Cerebellum (tissue), 4 donors: ENCODE measurements at places on chromosomes 12 and 14.

GRCh38 chr12:612293-612692 lies 51.0 kb downstream of the NINJ2 start:
- no peak for DNase-seq

DNA sequence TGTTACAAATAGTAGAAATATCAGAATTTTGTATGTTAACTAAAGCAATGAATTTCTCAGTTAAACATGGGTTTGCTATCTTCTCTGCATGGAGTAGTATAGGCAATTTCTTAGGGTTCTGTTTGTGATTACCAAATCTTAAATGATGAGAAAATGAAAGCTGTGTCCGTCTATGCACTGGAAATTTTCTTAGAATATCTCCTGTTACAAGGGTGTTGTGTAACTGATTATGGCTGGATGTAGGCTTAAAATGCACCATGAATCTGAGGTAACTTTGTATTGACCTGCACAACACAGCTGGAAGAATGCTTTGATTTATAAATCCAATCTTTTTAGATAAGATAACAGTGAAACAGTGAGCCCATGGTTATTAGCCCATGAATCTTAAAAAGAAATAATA lies 17.8 kb downstream of the TRIP11 start:
- DNase-seq: no peak

DNA sequence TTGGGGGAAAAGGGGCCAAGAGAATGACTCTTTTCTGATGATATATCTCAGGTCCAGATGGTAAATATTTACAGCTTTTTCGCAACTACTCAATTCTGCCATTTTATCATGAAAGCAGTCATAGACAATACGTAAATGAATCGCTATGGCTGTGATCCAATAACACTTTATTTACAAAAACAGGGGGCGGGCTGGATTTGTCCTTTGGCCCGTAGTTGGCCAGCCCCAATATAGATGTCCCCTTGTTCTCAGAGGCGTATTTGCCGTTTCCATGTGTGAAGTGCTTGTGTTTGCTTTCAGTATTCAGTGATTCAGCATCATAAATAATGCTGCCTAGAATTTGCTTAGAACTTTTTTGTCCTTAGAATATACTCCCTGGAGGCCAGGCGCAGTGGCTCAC lies 77.2 kb downstream of the CCDC92 start:
- DNase-seq: no peak

GRCh38 chr12:96687719-96688118 lies 198.3 kb downstream of the CFAP54 start:
- no peak for DNase-seq

GRCh38 chr14:96274543-96274942 lies 18.5 kb downstream of the BDKRB1 start:
- DNase-seq: no peak

DNA sequence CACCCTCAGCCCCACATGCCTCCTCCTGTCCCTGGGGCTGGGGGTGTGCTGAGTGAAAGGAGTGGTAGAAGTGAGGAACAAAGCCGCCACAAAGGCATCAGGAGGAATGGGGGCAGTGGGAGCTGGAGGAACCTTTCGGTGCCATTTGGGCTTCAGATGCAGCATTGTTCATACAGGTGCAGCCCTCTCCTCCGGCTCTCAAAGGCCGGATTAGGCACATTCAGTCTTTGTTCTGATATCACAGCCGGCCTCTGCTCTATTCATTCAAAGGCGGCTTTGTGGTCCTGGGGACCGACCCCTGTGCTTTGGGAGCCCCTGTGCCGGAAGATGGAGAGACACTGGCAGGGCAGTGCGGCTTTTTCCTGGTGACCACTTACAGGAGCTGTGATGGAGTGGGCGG lies 53.2 kb downstream of the SMOC1 start:
- DNase-seq: no peak

DNA sequence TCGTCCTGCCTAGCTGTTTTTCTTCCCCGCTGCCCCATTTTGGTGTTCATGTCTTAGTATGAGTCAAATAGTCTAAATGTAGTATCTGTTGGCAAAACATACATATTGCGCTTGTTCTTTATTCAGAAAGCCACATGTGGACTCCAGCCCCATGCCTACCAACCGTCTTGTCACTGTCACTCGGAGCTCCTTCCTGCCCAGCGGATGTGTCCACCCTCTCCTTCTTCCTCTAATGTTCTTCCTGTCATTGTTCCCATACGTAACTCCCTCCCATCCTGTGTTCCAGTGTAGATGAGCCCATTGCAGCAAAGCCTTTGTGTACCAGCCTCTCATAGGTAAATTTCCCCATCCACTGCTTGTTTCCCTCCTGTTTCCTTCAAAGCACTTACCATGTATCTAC lies 120.5 kb downstream of the TMX1 start:
- no peak for DNase-seq

GRCh38 chr14:97299661-97300060 lies 502.5 kb downstream of the VRK1 start:
- no peak for DNase-seq

GRCh38 chr14:106778986-106779385 lies 1252.6 kb downstream of the TMEM121 start:
- DNase-seq: no peak

GRCh38 chr12:123721245-123721644 lies 9.1 kb downstream of the ATP6V0A2 start:
- no peak for DNase-seq

- no peak for DNase-seq
Observed at GRCh38 chr14:78530078-78530477, 359.9 kb downstream of the NRXN3 start.

DNA sequence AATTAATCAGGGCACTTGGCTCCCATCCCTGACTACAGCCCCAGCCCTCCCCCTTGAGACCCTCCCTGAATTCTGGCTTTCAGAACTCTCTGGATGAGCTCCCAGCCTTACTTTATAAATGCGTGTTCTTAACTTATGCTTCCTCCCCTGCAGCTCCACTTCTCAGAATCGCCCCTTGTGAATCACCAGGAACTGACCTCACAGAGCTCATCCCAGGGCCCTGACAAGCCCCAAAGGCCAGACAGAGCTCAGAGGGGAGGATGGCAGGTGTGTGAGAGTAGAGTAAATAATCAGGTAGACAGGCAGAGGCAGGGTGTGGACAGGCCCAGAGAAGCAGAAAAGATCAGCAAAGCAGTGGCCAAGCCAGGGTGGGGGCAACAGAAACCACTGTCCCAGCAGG lies 68.2 kb upstream of the FOXN3 start:
- DNase-seq: no peak

DNA sequence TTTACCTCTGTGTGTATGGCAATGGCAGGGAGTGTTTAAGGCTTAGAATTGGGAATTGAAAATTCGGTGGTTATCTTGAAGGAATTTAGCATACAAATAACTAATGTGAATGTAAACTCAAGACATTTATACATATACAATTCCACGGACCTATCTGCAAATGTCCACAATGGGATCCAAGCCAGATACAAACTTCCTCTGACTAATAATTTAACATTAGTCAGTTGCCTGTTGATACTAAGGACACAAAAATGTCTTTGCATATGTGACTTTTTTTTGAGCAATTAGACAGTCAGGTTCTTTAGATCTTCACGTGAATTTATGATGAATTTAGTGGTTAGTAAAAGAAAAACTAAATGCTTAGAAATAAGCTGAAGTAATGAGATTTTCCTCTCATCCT lies 40.5 kb downstream of the ESR2 start:
- DNase-seq: no peak

DNA sequence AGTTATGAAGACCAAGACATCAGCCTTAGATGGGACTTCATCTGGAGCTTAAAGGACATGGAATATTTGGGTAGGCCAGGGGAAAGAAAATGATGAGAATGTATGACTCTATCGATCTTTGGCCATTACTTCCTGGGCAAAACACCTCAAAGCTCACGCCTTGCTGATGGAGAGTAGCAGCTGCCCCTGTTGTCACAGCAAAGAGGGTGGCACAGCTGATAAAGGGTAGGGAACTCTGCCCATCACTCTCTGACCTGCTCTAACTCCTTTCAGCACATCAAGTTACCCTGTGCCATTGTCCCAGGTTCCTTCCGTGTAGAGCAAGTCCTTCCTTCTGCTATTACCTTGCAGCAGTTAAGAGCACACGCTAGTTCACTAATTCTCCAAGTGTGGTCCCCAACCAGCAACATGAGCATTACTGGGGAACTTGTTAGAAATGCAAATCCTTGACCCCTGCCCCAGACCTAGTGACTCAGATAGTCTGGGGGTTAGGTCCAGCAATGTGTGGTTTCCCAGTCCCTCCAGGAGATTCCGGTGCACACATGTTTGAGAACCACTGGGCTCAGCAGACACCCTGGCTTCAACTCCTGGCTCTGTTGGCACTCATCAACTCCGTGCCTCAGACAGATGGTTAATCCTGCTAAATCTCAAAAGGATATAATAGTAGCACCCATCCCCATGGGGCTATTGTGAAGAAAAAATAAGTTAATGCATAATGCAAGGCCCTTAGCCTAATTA lies 93.7 kb upstream of the EEA1 start:
- no peak for DNase-seq

DNA sequence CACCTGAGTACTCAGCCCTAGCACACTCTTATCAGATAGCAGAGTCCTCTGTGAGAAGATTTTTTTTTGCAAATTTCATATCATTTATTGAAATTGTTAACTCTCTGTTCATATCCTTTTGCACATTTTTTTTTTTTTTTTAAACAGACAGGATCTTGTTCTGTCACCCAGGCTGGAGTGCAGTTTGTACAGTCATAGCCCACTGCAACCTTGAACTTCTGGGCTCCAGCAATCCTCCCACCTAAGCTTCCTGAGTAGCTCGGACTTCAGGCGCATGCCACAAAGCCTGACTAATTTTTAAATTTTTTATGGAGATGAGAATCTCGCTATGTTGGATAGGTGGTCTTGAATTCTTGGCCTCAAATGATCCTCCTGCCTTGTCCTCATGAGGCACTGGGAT lies 4.3 kb downstream of the PARP2 start:
- no peak for DNase-seq

GRCh38 chr12:111993292-111994150 lies 19.4 kb downstream of the TMEM116 start:
- DNase-seq: no peak

DNA sequence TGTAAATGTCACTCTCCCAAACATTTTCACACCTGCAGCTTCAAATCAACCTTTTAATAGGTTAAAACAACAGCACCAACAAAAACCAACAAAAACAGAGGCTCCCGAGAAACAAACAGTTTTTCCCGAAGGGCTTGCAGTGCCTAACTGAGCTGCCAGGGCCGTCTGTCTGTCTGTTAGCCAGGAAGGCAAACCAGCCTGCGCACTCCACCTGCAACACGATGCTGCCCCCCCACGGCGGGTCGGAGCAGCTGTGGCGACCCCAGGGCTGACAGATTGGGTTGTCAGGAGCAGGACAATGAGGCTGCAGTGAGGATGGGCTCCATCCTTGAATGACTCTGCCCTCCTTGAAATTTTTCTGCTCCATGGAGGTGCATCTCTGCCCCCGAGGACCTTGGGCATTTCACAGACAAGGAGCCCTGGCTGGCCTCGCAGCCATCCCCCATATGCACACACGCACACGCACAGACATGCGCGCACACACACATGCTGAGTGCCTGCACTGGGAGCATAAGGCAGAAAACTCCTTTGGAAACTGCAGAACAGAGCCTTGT lies 2.6 kb downstream of the RTL1 start:
- no peak for DNase-seq

DNA sequence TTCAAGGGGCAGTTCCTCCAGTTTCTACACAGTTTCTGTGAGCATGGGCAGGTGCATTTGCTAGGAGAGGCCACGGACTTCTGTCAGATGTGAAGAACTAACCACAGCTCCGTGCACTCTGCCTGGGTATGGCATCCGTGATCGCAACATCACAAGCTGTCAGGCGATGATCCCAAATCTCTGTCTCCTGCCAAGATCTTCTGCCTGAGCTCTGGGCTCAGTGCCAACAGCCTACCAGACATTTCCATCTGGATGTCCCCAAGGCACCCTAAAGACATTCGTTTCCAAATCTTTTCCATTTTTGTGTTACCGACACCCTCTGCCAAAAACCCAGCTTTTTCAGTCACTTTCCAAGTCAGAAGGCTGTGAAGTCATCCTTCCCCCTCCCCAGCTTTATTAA lies 292.1 kb downstream of the GLT1D1 start:
- no peak for DNase-seq

DNA sequence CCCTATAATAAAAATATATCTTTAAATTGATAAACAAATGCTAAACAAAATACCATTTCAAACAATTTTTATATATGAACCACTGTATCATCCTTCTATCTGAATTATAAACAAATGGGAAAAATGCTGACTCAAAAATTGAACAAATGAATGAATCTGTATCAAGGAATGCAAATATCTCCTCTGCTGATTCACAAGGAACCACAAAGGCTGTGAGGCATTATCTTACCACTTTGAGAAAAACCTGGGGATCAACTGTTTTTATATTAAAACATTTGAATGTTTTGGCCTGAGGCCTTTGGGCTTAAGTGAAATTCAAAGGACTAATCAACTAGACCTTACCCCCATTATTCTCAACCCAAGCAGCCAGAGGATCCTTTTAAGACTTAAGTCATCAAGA lies 86.3 kb downstream of the EML5 start:
- DNase-seq: no peak

- DNase-seq: no peak
Observed at GRCh38 chr12:96534339-96534738, 45.0 kb downstream of the CFAP54 start.

DNA sequence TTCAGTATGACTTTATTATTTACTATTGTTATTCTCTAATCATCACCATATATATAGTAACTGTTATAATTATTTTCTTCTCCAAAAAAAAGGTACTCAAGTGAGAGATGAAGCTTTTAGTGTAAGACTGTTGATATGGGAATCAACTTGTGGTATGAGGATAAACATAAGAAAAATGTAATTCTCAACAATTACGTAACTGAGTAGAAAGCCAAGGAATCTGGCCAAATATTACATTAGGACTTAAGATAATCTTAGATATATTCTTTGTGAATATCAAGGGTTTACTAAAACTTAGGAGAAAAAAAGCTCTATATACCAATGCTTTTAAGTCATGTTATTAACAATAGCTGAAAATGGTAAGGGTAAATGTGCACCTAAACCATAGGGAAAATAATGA lies 13.3 kb downstream of the SENP1 start:
- DNase-seq: no peak

DNA sequence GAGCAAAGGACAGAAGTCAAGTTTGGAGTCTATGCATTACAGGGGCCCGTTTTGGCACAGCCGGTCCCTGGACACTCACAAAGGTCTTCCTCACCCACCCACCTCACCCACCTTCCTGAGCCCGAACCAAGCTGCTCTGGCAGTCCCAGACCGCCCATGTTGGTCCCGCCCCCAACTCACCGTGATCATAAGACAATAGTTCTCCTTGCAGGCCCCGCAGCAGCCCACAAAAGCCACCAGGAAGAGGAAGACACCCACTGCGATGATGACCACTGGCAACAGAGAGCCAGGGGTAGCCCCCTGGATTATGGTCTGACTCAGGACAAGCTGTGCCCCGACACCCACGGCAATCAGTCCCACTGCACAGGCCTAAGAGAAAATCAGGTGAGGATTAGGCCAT lies 1.8 kb downstream of the CD63 start:
- no peak for DNase-seq

- DNase-seq: no peak
Observed at GRCh38 chr12:26798023-26798422, 35.0 kb downstream of the ITPR2 start.
